Regular cardiac myocyte (primary cell): ENCODE measurements at places on chromosomes 7 and 10. TPM values are rescaled to one million over a fixed set of nuclear protein-coding genes. Genes with fewer than 3 reads are reported as not detected.

The KLF14 gene
- total RNA-seq: under 0.01 TPM in 1 of 2 replicates, not detected in the other

The MPP7 gene
- total RNA-seq: 0.38 and 0.56 TPM in 2 replicates

The UPK3B gene
- under 0.01 TPM in 1 of 2 replicates, not detected in the other for total RNA-seq

The GPR85 gene
- total RNA-seq: 0.56 and 0.58 TPM in 2 replicates

The XRCC2 gene
- 1.1 and 6.9 TPM in 2 replicates for total RNA-seq

The TDRD1 gene
- 1.9 and 5.1 TPM in 2 replicates for total RNA-seq

The FAM20C gene
- total RNA-seq: 43.3 and 46.8 TPM in 2 replicates

The GHRHR gene
- total RNA-seq: not detected in 2 replicates

The ACTR3C gene
- 0.19 and 1.7 TPM in 2 replicates for total RNA-seq

The MMD2 gene
- total RNA-seq: not detected in 2 replicates

The ZNF853 gene
- total RNA-seq: 0.19 and 0.28 TPM in 2 replicates

The CYP2W1 gene
- not detected in 2 replicates for total RNA-seq

The NUDT13 gene
- total RNA-seq: 1.2 and 1.4 TPM in 2 replicates

The CHCHD2 gene
- 305 and 307 TPM in 2 replicates for total RNA-seq

The PRTFDC1 gene
- total RNA-seq: 8.5 and 15.7 TPM in 2 replicates

The LEP gene
- 8.2 TPM in 1 of 2 replicates, not detected in the other for total RNA-seq

The STOX1 gene
- under 0.01 and 0.19 TPM in 2 replicates for total RNA-seq

The PRSS37 gene
- not detected in 2 replicates for total RNA-seq

The ZNF117 gene
- total RNA-seq: 5.8 and 14.4 TPM in 2 replicates

The AQP1 gene
- total RNA-seq: 111 and 152 TPM in 2 replicates

The FAM221A gene
- 1.1 and 1.3 TPM in 2 replicates for total RNA-seq

The BET1 gene
- total RNA-seq: 38.2 and 84.0 TPM in 2 replicates

The HECW1 gene
- total RNA-seq: not detected in 2 replicates

The ZMIZ1 gene
- total RNA-seq: 8.6 and 12.1 TPM in 2 replicates

The SLC35G1 gene
- 2.5 and 4.6 TPM in 2 replicates for total RNA-seq

The SPDYE2B gene
- total RNA-seq: not detected in 2 replicates

The GNGT1 gene
- under 0.01 TPM in 1 of 2 replicates, not detected in the other for total RNA-seq
